ENCODE measurements at places on chromosomes 2 and 18.

DNA sequence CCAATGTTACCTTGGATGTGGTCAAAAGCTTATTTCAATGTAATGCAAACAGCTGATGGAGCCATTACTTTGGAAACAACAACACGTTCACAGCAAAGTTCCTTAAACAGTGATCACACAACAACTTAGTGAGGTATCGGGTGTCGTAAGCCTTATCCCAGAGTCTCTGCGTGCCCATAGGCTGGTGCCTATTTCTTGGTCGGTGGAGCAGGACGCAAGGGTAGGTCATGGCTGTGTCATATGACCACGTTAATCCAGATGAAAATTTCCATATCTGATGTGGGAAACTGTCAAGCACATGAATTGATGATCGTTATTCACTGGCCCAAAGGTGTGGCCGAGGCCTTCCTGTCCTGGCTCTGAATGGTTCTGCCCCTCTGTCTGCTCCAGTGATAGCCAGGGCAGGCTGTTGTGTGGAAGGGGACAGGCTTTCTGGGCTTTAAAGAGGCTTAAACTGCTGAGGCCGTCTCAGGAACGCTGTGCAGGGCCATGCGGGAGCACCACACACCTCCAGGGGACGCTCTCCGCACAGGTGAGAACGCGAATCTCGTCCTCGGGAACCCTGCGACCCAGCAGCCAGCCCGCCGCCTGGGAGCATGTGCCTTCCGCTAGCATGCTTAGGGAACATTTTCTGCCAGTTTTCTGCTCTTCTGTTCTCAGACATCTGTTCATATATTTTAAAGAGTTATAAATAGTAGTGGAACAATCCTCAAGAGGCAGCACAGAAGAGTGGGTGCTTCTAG is 90.6 kb downstream of the KCTD1 start:
- peak; percentile 64 for DNase-seq

DNA sequence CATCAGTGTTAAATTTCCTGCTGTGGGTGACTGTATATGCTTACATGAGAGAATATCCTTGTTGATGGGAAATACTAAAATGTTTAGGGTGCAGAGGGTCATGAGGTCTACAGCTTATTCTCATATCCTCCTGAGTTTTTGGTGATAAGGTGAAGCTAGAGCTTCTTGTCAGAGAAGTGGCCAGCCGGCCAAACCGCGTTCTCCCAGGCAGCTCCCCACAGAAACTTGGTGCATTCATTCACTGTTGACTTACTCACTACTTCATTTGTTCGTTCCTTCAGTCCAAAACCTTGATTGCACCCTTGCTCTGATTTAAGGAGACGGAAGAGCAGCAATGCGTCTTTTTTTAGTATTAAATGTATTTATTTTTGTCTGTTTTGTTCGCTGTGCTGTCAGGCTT is 8.7 kb downstream of the SNED1 start:
- DNase-seq: no peak

DNA sequence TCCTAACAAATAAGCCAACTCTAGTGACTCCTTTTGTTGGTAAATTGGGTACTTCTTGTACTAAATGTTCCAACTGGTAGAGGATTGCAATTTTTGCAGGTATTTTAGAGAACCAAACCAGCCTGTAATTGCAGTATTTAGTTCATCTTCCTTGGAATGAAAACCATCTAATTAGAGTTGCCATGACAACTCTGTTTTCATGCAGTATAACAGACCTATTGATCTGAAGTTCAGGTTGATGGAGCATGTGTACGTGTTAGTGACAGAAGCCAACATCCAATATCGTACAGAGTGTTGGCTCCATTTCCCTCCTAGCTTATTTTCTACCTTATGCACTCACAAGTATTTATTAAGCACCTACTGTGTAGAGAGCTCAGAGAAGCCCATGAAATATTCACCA is 176.3 kb upstream of the FOSL2 start:
- no peak for DNase-seq

DNA sequence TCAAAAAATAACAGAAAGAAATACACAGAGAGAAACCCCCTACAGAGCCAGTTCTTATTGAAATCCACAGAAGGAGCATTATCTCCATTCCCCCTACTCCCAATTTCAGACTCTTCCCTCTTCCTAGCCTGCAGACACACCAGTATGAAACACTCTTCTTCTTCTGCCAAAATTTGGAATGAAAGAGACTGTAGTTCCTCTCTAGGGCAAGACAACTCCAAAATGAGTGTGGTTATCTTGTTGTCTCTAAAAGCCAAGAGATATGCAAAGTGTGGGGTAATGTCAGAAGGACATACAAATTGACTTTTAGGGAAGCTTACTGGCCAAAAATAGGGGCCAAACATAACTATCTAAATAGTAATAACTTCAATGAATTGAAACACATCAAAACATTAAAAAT is 337.1 kb upstream of the SETBP1 start:
- no peak for DNase-seq

- DNase-seq: no peak
Observed at GRCh38 chr18:42174909-42175308, 219.9 kb downstream of the PIK3C3 start.

DNA sequence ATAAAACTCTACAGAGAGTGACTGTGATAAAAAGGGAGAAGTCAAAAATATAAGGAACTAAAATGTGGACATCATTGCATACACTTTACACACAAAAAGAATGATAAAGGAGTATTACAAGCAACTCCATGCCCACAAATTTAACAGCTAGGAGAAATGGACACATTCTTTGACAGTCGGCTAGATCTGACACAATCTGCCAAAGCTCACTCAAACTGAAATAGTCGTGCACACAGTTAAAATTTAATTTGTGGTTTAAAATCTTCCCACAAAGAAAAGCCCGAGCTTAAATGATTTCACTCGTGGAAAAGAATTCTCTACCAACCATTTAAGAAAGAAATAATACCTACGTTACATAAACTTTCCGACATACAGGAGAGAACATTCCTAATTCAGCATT is 132.4 kb downstream of the ZAP70 start:
- no peak for DNase-seq

DNA sequence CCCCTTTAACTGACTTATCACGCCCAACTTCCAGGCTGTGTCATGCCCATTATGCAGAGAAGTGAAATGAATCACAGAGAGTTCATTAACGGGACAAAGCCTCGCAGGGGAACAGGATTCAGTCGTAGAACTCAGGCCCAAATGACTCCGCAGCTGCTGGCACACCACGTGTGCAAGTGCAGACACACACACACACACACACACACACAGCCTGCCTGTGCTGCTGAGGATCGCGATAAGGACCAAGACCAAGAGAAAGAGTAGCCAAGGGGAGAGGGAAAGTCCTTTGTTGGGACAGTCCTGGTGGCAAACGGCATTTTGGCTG is 90.0 kb upstream of the TAF1B start:
- DNase-seq: no peak

- DNase-seq: no peak
Observed at GRCh38 chr18:49073437-49073836, 122.7 kb upstream of the SMAD7 start.

DNA sequence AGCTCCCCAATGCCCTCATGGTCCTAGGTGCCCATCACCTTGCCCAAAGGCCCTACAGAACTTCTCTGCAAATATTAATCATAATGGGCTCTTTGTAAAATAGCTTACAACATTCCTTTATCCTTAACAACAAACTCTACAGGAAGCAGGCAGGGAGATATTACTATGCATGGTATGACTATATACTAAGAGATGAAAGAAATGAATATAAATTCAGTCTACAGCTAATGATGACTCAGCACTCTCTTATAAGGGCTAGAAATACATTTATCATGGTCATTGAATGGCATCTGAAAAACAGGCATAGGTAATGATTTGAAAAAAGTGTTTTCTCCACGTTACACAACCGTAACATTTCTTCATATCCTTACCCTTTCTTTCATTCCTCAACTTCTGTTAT is 254.8 kb upstream of the DSEL start:
- DNase-seq: no peak

DNA sequence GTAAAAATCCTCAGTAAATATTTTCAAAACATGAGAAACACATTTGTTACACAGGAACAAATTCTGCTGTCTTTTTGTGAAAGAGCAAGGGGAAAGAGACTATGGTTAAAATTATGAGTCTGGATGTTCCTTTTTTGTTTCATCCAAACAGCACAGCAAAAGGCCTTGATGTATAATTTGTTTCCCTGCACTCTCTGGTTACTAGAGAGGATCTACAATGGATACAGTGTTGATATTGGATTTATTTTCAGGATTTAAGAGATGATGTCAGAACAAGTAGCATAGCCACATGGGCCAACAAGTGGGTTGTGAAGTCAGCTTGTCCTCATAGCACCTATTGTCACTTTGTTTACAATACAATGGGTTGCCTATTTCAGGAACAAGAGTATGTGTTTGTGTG is 11.3 kb upstream of the ERBB4 start:
- no peak for DNase-seq

GRCh38 chr18:42047721-42048120 is 92.7 kb downstream of the PIK3C3 start:
- DNase-seq: no peak

GRCh38 chr2:236748801-236749200 is 179.2 kb downstream of the ACKR3 start:
- no peak for DNase-seq

GRCh38 chr18:63147973-63148372 is 171.6 kb downstream of the BCL2 start:
- no peak for DNase-seq

DNA sequence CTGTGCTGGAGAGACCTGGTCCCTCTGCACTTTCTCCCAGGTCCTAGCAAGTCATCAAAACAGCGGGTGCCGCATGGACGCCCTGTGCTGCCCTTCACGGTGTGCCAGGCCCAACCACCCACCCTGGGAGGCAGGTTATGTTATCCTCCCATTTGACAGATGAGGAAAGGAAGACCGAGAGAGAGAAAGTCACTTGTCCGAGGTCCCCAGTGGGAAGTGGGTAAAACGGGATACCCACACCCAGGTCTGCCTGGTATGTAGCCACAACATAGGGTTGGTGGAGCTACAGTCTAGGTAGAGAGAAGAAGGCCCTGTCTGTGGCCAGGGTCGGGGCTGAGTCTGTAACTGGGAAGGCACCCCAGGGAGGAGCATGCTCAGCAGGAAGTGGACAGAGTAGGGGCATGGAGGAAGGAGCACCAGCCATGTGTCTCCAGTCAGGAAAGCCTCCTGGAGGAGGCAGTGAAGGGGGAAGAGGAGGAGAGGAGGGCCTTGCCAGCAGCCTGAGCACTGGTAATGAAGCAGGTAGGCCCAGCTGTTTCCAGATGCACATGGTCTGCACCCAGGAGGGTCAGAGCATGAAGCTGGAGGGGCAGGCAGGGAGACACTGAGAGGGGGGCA is 98.4 kb downstream of the ZFP36L2 start:
- DNase-seq: no peak

- DNase-seq: no peak
Observed at GRCh38 chr2:37851828-37852584, 73.1 kb upstream of the RMDN2 start.

GRCh38 chr2:207782238-207783030 is 12.7 kb upstream of the FZD5 start:
- DNase-seq: no peak

DNA sequence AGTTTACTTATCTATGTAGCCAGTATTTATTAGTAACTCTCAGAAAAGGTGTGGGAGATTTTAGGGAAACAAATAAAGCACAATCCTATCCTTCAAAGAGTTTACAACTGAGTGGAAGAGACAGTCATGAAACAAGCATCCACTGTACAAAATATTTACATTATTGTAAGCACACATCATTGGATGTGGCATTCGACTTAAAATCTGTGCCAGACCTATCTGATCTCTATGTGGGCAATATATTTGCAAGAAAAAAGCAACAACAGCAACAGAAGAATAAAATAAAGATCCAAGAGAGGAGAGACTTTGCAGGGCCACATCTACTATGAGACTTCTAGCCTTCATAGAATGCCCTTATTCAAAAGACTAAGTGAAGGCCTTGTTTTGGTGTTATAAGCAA is 882.1 kb upstream of the PIK3C3 start:
- DNase-seq: no peak

GRCh38 chr18:74582642-74583041 is 15.0 kb upstream of the ZNF407 start:
- DNase-seq: no peak

DNA sequence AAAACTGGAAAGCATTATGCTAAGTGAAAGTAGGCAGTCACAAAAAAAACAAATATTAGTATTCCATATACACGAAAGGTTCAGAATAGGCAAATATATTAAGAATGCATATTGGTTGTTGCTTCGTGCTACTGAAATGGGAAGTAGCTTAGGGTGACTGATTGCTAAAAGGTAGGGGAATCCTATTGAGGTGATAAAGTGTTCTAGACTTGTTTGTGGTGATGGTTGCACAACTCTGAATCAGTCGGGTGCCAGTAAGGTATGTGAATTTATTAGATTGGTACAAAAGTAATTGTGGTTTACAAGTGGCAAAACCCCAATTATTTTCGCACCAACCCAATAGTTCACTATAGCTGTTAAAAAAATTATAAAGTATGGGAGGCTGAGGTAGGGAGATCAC is 20.7 kb downstream of the USP34 start:
- no peak for DNase-seq

DNA sequence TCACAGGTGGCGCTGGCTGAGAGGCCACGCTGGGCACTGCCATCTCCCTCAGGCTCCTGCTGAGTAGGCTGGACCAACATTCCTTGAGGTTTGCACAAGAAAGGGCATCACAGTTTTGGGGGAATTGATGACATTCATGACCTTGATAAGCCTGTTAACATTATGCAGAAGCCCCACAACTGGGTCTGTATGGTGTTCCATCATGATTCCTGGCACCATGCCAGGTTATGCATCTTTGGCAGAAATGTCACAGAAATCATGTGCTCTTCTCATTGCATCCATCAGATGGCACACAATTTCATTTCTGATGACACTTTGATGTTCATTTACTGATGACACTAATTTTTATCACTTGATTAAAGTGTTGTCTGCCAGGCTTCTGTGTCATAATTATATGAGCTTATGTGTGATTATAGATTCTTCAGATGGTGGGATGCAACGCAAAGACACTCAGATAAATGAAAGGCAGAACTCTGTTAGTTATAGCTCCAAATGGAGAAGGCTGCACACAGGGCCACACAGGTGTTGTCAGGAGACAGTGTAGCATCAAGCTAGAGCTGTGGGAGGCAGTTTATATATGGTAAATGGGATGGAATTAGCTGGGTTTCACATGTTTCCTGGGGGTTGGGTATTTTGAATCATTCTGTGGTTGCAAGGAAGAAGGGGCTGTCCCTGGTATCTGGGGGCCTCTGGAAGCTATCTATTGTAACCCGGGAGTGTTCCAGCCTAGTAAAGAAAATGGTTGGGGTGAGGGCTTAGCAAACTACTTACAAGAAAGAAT is 191.3 kb downstream of the SLC39A10 start:
- no peak for DNase-seq

Measured in putamen (tissue), 1 donor.